ENCODE measurements at places on chromosomes 5 and 9. TPM values are rescaled to one million over a fixed set of nuclear protein-coding genes. Genes with fewer than 3 reads are reported as not detected.
A peak's percentile ranks its signal among the peaks of the same experiment; 100 is the strongest.

DNA sequence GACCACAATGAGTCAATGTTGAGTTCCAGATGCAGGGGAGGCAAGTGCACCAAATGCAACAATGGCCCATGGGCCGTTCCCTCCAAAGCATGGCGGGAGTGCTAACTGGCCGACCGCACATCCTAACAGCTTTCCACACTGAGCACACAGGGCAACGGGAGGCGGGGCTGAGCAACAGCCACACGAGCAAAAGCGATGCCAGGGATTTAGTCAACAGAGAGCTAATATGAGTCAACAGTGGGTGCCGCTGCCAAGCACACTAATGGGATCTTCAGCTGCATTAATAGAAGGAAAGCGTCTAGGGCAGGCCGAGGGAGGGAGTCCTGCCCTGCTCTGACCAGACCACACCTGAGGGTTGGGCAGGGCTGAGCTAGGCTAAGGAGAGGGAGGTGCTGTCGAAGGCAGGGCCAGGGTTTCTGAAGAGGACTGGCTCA, 4.6 kb downstream of the EPB41L4B start:
- DNase-seq: peak; percentile 88

DNA sequence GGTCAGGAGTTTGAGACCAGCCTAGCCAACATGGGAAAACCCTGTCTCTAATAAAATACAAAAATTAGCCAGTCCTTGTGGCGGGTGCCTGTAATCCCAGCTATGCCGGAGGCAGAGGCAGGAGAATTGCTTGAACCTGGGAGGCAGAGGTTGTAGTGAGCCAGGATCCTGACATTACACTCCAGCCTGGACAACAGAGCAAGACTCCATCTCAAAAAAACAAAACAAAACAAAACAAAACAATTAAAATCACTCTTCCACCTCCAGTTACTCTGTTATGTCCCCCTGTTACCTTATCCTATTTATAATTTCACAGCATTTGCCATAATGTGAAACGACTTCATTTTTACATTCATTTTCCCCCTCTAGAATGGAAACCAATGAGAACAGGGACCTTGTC, 54.4 kb downstream of the CXXC5 start:
- DNase-seq: no peak

DNA sequence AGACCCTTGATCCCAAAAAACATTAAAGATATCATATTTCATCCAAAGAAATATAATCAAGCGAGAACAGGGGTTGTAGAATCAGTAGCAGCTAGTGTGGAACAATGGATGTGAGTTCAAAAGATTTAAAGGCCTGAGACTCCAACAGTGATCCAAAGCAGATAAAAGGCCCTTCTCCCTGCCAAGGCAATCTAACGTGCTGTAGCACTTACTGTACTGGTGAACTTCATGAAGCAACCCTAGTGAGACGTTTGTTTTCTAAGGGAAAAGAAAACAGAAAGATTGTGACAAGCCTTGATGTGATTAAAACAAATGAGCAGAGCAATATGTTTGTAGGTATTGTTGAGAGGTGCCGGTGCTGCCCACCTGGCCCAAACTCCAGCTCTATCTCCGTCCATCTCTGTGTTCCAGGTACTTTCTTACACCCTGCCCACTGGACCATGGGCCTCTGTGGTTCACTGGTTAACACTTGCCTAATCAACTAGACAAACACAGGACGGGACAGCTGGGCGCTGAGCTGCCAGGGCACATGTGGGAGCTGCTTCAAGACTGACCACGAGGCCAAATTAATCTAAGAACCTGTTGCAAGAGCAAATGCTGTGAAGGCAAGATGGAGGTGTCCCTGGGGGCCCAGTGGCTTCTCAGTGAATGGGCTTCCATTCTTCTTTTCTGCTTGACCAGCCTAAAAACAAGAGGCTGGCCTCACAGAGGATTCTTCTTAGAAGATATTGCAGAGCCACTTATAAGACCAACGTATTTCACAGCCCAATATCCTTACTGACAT, 265.5 kb downstream of the CWC27 start:
- peak; percentile 25 for DNase-seq

DNA sequence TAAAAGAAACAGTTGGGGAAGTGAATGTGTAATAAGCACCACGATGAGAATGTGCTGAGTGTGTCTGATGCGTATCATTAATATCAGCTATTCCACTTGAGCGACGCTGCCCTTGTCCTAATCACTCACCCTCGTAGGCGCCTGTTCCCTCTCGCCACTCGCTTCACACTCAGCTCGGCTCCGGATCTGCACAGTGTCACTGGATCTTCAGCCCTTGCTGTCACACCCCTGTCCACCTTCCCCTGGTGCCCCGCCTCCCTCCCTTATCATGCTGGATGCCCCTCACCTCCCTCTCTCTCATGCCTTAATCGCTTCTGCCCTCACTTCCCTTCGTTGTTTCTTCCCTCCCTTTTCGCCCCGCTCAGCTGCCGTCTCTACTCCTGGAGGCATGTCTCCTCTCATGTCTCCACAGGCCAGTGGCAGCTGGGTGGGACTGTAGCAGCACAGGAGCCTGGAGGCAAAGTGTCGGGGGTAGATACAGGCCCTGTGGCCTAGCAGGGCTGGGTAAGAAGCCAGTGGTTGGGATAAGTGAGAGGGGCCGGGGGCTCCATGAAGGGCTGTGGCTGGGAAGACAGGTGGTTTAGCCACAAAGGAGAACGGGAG, 43.5 kb downstream of the ANKDD1B start:
- no peak for DNase-seq

- no peak for DNase-seq
Measured at GRCh38 chr5:617896-618295, 5.8 kb downstream of the CEP72 start.

- peak; percentile 14 for DNase-seq
Measured at GRCh38 chr5:105168806-105169205, 1606.2 kb upstream of the NUDT12 start.

GRCh38 chr5:54002779-54003178, 307.6 kb downstream of the ARL15 start:
- DNase-seq: no peak

GRCh38 chr9:10130061-10130675, 482.6 kb downstream of the PTPRD start:
- peak; percentile 50 for DNase-seq

- peak; percentile 51 for DNase-seq
Measured at GRCh38 chr5:32712481-32713360, 1.6 kb downstream of the NPR3 start.

- peak; percentile 64 for DNase-seq
Measured at GRCh38 chr5:109691996-109692395, 2.3 kb downstream of the MAN2A1 start.

- DNase-seq: no peak
Measured at GRCh38 chr5:2920312-2920711, 168.8 kb upstream of the IRX2 start.

- no peak for DNase-seq
Measured at GRCh38 chr5:87359106-87359505, 53.6 kb downstream of the CCNH start.

GRCh38 chr9:15416880-15417279, 5.8 kb upstream of the SNAPC3 start:
- peak; percentile 73 for DNase-seq

DNA sequence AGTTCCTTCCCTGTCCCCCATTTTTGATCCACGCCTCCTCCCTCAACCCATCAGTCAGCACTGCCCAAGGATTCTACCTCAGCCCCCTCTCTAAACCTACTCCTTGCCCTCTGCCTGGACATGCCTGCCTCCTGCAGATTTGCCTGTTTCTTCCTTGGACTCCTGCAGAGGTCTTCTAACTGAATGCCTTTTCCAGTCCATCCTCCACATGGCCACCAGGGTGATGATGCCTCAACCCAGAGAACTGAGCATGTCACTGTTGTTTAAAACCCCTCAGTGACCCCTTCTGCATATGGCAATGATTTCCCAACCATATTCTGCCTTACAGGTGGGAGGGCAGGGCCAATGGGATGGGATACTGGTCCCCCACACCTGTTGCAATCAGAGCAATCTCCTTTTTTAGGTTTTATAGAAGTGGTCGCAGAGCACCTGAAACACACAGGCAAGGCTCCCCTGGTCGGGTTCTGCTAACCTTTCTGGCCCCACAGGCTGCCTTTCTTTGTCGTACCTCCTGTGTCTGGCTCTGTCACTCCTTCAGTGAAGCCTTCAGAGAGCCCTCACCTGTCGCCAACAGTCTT, 9.3 kb downstream of the PHYKPL start:
- DNase-seq: no peak

GRCh38 chr5:93594591-93595419, 11.8 kb downstream of the NR2F1 start:
- peak; percentile 51 for DNase-seq

- no peak for DNase-seq
Measured at GRCh38 chr5:142353071-142353472, 28.3 kb upstream of the SPRY4 start.

DNA sequence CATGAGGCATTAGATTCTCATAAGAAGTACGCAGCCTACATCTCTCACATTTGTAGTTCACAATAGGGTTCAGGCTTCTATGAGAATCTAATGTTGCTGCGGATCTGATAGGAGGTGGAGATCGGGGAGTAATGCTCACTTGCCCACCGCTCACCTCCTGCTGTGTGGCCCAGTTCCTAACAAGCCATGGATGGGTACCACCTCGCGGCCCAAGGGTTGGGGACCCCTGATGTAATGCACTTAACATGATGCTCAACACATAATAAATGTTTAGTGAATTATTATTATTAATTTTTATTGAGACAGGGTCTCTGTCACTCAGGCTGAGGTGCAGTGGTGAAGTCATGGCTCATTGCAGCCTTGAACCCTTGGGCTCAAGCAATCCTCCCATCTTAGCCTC, 104.7 kb upstream of the IL7R start:
- DNase-seq: no peak

DNA sequence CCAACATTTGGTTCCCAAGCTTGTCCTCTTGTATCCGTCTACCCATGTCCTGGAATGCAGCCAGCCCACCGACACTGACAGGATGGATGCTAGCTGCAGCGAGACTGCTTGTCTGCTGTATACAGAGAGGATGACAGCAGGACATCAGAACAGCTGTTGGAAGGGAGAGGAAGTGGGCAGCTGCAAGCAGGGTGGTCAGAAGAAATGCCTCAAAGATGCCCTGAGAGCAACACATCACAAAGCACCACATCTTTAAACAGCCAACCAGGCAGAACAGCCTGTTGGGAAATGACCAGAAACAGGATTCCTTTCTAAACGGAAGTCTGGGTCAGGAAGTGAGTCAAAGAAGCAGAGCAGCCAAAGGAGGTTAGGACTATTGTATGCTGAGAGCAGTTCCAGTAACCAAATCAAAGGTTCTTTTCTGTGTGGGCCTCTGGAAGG, 219.1 kb downstream of the NDUFS4 start:
- DNase-seq: peak; percentile 61

- DNase-seq: peak; percentile 53
Measured at GRCh38 chr5:9198394-9198793, 347.5 kb downstream of the SEMA5A start.

- no peak for DNase-seq
Measured at GRCh38 chr9:92947268-92948037, at the start of gene FGD3. Gene FGD3, plus strand, starts transcription at chr9:92947523. Its CDS starts 28,734 bp downstream, at chr9:92976257.

- DNase-seq: no peak
Measured at GRCh38 chr5:138724470-138725146, 28.6 kb upstream of the CTNNA1 start.

DNA sequence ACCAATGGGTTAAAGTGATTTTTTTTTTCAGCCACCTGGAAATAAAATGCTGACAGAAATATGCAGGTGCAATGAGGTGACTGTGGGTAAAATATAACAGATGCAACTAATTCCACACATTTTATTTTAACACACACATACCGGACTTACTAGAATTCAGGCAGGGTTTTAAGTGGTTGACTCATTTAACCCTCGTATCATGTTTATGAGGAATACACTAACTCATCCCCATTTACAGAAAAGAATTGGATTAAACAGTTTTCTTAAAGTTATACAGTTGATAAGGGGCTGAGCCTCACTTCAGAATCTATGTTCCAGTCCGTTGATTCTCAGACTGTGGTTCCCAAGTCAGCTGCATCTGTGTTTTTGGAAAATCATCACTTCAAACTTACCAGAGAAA, 207.5 kb downstream of the CHSY3 start:
- no peak for DNase-seq

DNA sequence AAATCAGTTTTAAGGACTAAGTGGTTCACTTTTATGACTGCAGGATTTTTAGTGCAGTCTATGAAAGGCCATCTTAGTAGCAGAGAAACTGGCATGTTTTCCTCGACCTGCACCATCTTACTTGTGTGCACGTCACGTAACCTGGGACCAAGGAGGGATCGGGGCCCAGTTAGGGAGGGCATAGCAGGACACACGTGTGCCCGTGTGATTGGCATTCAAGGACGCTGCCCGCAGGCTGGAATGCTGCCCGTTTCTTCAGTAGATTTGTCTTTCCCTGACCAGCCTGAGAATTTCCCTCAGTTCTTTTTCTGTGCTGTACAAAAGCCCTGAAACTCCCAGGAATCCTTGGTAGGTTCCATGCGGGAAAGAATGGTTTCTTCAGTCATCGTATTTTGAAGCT, 196.3 kb downstream of the TRIO start:
- DNase-seq: no peak

GRCh38 chr9:91834740-91835139, 115.3 kb downstream of the ROR2 start:
- no peak for DNase-seq

DNA sequence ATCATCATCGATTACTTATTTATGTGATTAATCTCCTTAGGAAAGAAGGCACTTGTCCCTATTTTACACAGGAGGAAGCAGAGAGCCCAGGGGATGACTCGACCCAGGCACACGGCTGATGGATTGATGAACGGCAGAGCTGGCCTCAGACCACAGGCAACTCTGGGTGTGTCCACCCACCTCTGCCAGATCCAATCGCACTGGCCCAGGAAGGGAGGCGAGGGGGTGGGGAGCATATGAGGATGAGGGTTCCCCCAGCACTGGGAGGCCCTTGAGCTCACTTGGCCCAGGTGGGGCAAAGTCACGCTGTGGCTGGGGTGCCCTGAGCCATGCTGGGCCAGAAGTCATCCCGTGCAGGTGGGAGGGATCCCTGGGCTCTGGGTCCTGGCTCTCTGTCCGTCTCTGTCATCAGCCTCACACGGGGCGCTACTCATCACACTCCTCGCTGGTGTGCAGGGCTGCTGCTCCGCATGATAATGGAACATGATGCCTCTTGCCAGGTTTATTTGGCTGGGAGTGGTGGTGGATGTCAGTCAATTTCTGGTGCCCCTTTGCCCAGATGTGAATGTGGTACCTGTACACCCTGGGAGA, 160.1 kb downstream of the GAPVD1 start:
- no peak for DNase-seq

The IFNB1 gene
- total RNA-seq: 0.17 TPM

The PCDHGA12 gene
- total RNA-seq: 13.7 TPM

The RASGRF2 gene
- 12.1 TPM for total RNA-seq

The ELOVL7 gene
- total RNA-seq: under 0.01 TPM

The STKLD1 gene
- 0.99 TPM for total RNA-seq

The KIAA1958 gene
- total RNA-seq: 3.0 TPM

The SPTAN1 gene
- 229 TPM for total RNA-seq

The AOPEP gene
- 66.8 TPM for total RNA-seq

The RNF180 gene
- 2.8 TPM for total RNA-seq

The FIBCD1 gene
- total RNA-seq: 7.3 TPM

The ORM2 gene
- total RNA-seq: not detected

The SLC1A3 gene
- 3.1 TPM for total RNA-seq

The ANXA1 gene
- 578 TPM for total RNA-seq

The FBP2 gene
- not detected for total RNA-seq

The TRIM36 gene
- under 0.01 TPM for total RNA-seq

The FABP6 gene
- not detected for total RNA-seq

The PCYOX1L gene
- total RNA-seq: 4.9 TPM

The FOXD4L4 gene
- 0.26 TPM for total RNA-seq

The PGM5 gene
- total RNA-seq: 113 TPM

The PRUNE2 gene
- total RNA-seq: 95.6 TPM

Measured in fibroblast of lung (primary cell).